Left ventricle myocardium inferior (tissue), 1 donor: ENCODE measurements at places on chromosomes 7 and 10. TPM values are rescaled to one million over a fixed set of nuclear protein-coding genes. Genes with fewer than 3 reads are reported as not detected.

DNA sequence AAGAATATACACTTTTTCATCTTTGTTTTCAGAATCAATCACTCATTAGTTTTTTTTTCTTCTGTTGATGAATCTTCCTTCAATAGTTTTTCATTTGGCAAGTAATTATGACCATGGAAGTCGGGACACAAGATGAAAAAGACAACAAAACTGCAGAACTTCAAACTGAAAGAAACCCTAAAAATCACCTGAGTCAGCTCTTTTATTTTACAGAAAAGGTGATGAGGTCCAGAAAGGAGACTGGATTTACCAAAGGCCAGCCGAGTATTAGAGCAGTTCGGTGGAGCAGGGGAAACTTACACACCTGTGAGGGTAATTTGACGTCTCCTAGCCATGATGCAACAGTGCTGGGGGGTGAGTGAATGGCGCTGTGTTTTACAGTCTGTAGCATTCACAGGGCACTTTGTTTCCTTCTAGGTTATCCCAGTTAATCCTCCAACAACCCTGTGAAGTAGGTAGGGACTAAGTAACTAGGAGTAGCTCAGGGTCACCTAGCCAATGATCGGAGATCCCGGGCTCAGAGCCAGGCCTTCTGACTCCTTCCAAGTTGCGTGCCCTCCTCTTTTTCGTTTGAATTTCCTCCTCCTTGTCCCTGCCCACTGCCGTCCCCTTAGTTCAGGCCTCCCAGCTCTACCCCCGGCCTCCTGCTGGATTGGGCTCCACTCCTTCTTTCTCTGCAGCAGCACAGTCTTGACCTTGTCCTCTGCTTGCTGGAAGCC, 14.0 kb downstream of the RBM20 start:
- H3K27ac ChIP-seq: peak overlapping the region; percentile 66
- peak overlapping the region; percentile 9 for H3K4me3 ChIP-seq
- DNase-seq: no peak
- H3K27me3 ChIP-seq: no peaks in the 10 kb centered on the region
- peaks cover 69% of the 10 kb centered on the region for H3K4me1 ChIP-seq

DNA sequence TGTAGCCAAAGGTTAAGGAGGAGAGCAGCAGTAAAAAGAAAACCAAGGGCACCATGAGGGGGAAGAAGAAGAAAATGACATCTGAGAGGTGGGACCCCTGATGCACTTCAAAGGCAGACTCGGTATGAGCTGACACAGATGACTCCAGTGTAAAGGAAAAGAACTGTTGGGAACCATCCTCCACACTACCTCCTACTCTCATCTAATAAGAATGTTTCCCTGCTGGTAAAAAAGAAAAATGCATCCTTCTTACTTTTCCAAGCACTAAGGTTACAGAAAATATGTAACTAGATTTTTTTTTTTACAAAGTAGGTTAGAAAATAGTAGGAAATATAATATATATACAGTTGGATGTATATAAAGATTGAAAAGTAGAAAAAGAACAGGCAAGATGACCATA, 16.9 kb downstream of the TAS2R41 start:
- no peaks in the 10 kb centered on the region for H3K36me3 ChIP-seq
- H3K4me3 ChIP-seq: no peak overlapping the region

DNA sequence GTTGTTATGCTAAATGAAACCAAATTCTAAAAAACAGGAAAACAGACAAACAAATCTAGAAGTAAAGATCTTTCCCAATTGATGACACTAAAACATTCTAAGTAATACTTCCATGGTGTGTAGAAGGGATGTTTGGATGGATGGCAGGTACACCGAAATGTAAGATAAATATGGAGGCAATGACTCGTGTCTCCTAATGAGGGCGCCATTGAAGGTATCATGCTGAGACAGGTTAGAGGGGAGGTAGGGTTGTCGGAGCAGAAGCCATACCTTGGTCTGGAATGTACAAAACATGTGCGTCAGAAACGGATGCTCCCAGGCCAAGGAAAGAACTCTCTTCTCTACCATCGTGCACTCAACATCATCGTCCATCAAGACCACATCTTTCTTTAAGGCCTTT, 101.4 kb downstream of the PRKCQ start:
- H3K36me3 ChIP-seq: no peaks in the 10 kb centered on the region
- no peak for DNase-seq
- H3K4me1 ChIP-seq: no peaks in the 10 kb centered on the region
- no peak overlapping the region for H3K27ac ChIP-seq
- H3K27me3 ChIP-seq: peaks cover 10% of the 10 kb centered on the region
- H3K4me3 ChIP-seq: no peak overlapping the region

- no peaks in the 10 kb centered on the region for H3K27me3 ChIP-seq
- DNase-seq: no peak
- no peak overlapping the region for H3K4me3 ChIP-seq
- no peaks in the 10 kb centered on the region for H3K36me3 ChIP-seq
- no peak overlapping the region for H3K27ac ChIP-seq
These were observed 135.4 kb upstream of the PRPS1L1 start for GRCh38 chr7:18163091-18163490.

GRCh38 chr10:98365406-98366061, 49.4 kb downstream of the PYROXD2 start:
- H3K27ac ChIP-seq: no peak overlapping the region
- no peak for DNase-seq
- no peaks in the 10 kb centered on the region for H3K36me3 ChIP-seq
- no peak overlapping the region for H3K4me3 ChIP-seq

DNA sequence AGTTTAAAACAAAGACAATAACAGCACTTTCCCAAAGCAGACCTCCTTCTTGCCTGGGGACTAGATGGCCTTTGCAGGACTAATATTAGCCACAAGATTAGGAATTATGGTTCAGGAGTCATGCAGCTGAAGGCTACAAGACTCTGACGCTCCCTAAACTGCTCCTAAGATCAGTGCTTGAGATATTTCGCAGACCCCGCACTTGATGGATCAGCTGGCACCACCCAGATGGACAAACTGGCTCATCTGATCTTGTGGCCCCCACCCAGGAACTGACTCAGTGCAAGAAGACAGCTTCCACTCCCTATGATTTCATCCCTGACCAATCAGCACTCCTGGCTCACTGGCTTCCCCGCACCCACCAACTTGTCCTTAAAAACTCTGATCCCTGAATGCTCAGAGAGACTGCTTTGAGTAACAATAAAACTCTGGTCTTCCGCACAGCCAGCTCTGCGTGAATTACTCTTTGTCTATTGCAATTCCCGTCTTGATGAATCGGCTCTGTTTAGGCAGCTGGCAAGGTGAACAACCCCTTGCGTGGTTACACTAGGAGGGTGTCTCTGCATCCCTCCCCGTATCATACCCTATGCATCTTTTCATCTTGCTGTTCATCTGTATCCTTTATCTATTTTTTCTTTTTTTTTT, 26.9 kb upstream of the NRBF2 start:
- no peaks in the 10 kb centered on the region for H3K27me3 ChIP-seq
- peaks cover 10% of the 10 kb centered on the region for H3K4me1 ChIP-seq

DNA sequence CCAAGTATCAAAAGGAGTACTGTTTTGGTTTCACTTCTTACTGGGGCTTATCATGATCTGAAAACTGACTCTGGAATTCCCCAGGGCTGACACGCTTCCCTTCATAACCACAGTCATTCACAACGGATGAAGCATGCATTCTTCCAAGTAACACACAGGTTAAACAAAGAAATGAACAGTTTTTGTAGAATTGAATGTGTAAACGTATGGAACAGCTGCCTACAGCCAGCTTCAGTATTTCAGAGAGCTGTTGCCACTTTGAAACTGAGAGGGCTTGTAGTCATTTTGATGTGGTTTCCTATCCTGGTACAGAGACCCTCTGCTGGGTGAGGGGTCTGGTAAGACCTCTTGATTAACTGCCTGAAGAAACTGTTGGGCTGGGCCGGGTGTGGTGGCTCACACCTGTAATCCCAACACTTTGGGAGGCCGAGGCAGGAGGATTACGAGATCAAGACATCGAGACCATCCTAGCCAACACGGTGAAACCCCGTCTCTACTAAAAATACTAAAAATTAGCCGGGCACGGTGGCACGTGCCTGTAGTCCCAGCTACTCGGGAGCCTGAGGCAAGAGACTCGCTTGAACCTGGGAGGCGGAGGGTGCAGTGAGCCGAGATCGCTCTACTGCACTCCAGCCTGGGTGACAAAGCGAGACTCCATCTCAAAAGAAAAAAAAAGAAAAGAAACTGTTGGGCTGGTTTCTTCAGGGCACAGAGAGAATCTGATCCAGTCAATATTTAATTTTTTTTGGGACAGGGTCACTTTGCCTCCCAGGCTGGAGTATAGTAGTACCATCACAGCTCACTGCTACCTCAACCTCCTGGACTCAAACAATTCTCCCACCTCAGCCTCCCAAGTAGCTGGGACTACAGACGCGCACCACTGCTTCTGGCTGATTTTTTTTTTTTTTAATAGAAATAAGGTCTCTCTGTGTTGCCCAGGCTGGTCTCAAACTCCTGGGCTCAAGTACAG, 4.7 kb downstream of the NFE2L3 start:
- no peak for DNase-seq
- H3K4me1 ChIP-seq: peaks cover 25% of the 10 kb centered on the region
- H3K27ac ChIP-seq: peak overlapping the region; percentile 34
- no peaks in the 10 kb centered on the region for H3K36me3 ChIP-seq

- H3K27ac ChIP-seq: no peak overlapping the region
- DNase-seq: no peak
- no peak overlapping the region for H3K4me3 ChIP-seq
- H3K27me3 ChIP-seq: no peaks in the 10 kb centered on the region
- no peaks in the 10 kb centered on the region for H3K36me3 ChIP-seq
These were observed 38.5 kb upstream of the WAC start for GRCh38 chr10:28494420-28494819.

GRCh38 chr7:68613405-68613804, 984.9 kb upstream of the AUTS2 start:
- no peaks in the 10 kb centered on the region for H3K36me3 ChIP-seq
- no peak overlapping the region for H3K27ac ChIP-seq
- H3K4me3 ChIP-seq: no peak overlapping the region
- peaks cover 22% of the 10 kb centered on the region for H3K27me3 ChIP-seq
- H3K4me1 ChIP-seq: no peaks in the 10 kb centered on the region

DNA sequence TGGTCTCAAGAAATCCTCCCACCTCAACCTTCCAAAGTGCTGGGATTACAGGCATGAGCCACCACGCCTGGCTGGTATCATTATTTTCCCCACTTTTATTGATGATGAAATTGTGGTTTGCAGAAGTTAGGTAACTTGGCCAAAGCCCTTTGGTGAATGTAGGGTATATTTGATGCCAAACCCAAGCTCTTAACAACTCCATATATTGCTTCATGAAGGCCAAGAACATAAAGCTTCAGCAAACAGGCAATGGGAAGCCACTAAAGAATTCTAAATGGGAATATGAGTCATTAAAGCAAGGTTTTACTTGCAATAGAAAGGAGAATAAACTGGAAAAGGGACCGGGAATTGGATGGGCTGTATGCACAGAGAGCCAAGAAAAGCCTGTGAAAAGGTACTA, 142.7 kb downstream of the KMT2E start:
- DNase-seq: no peak
- peaks cover 20% of the 10 kb centered on the region for H3K4me1 ChIP-seq

DNA sequence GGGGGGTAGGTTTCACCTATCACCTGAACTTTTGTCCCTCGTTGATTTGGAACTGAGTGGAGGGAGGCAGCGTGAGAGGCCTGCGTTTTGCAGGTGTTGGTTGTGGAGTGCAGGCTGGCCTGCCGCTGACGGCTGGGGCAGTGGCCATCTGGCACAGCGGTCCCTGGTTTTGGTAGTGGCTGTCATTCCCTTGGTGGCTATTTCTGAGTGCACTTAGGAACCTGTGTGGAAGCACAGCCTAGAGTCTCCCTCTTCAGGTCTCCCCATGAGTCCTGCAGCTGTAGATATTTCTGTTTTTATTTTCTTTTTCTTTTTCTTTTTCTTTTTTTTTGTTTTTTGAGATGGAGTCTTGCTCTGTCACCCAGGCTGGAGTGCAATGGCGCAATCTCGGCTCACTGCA, 129.2 kb downstream of the CUL2 start:
- H3K27ac ChIP-seq: no peak overlapping the region
- no peaks in the 10 kb centered on the region for H3K36me3 ChIP-seq
- no peak overlapping the region for H3K4me3 ChIP-seq
- peak; percentile 32 for DNase-seq
- H3K4me1 ChIP-seq: no peaks in the 10 kb centered on the region
- H3K27me3 ChIP-seq: no peaks in the 10 kb centered on the region

- no peaks in the 10 kb centered on the region for H3K36me3 ChIP-seq
- peaks cover 5% of the 10 kb centered on the region for H3K4me1 ChIP-seq
- H3K27me3 ChIP-seq: no peaks in the 10 kb centered on the region
- no peak overlapping the region for H3K27ac ChIP-seq
- H3K4me3 ChIP-seq: peak overlapping the region; percentile 35
- DNase-seq: no peak
These were observed 157.5 kb upstream of the PHYHIPL start for GRCh38 chr10:59018977-59019376.

GRCh38 chr10:17659365-17659764, 15.4 kb downstream of the STAM start:
- DNase-seq: no peak
- peaks cover 43% of the 10 kb centered on the region for H3K4me1 ChIP-seq
- peaks cover 13% of the 10 kb centered on the region for H3K36me3 ChIP-seq
- H3K4me3 ChIP-seq: no peak overlapping the region
- H3K27me3 ChIP-seq: no peaks in the 10 kb centered on the region

DNA sequence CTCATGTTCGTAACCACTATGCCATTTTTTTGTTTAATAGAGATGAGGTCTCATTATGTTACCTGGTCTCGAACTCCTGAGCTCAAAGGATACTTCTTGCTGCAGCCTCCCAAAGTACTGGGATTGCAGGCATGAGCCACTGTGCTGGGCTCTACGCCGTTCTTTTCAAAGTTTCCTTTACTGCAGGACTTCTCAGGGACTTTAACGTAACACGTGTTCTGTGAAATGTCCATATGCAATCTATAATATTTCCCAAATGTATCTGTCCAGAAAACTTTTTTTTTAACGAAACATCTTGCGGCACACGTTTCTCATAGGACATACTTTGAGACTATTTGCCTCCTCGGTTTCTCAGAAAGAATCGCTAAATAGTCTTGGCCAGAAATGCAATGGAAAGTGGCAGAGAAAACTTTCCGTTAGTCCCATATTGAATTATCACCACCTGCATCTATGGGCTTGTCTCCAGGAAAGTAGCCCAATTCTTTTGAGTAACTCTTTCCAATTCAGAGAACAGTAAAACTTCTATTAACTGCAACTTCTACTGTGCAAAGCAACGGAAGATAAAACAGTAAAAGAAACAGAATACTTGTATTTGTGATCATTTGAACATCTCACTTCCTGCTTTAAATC, 96.3 kb downstream of the ELMO1 start:
- no peak for DNase-seq
- H3K36me3 ChIP-seq: no peaks in the 10 kb centered on the region
- peak overlapping the region; percentile 90 for H3K27ac ChIP-seq
- H3K4me3 ChIP-seq: no peak overlapping the region
- peaks cover 76% of the 10 kb centered on the region for H3K4me1 ChIP-seq
- H3K27me3 ChIP-seq: no peaks in the 10 kb centered on the region

ANKIB1 gene
- 49.9 TPM for total RNA-seq

MRLN gene
- not detected for total RNA-seq

OR2F2 gene
- total RNA-seq: not detected

AVL9 gene
- 11.8 TPM for total RNA-seq

ENO4 gene
- not detected for total RNA-seq

MACROH2A2 gene
- total RNA-seq: 17.9 TPM

GNAI1 gene
- 14.5 TPM for total RNA-seq
